ENCODE measurements at places on chromosomes 4 and X. TPM values are rescaled to one million over a fixed set of nuclear protein-coding genes. Genes with fewer than 3 reads are reported as not detected.

The RAB9B gene
- total RNA-seq, result 0.25 TPM

The LCORL gene
- 22.3 TPM for total RNA-seq

The ALAS2 gene
- 0.30 TPM for total RNA-seq

GRCh38 chr4:79958466-79959264 lies 114.4 kb downstream of the ANTXR2 start:
- no peak overlapping the region for H3K4me3 ChIP-seq
- H3K27me3 ChIP-seq, result peaks cover 9% of the 10 kb centered on the region
- no peak overlapping the region for H3K27ac ChIP-seq
- DNase-seq, result no peak
- H3K36me3 ChIP-seq, result no peaks in the 10 kb centered on the region
- peaks cover 13% of the 10 kb centered on the region for H3K4me1 ChIP-seq

- no peaks in the 10 kb centered on the region for H3K4me1 ChIP-seq
- H3K4me3 ChIP-seq, result no peak overlapping the region
- H3K27ac ChIP-seq, result no peak overlapping the region
- H3K27me3 ChIP-seq, result peaks cover 8% of the 10 kb centered on the region
- DNase-seq, result no peak
Measured at GRCh38 chr4:119647558-119647957, 19.0 kb upstream of the PDE5A start.

- H3K36me3 ChIP-seq, result no peaks in the 10 kb centered on the region
- DNase-seq, result no peak
Measured at GRCh38 chr4:119135721-119136121, at the start of gene MYOZ2. Gene MYOZ2 (plus strand): TSS chr4:119135832. CDS start chr4:119136526, 694 bp downstream.

DNA sequence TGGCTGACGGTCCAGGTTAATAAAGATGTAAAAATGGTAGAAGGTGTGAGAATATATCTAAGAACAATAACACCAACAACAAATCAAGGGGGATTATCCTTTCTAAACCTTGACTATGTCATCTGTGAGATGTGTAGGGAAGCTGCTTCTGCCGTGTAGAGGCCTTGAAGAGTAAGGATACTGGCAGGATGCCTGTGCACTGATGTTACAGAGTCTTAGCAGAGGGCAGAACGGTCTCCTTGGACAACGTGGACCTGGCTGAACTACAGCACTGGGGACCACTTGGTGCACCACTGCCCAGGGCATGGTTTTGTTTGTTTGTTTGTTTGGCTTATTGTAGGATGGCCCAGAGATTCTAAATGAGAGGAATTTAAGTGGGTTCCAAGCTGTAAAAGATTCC lies 33.5 kb downstream of the GPAT3 start:
- no peaks in the 10 kb centered on the region for H3K4me1 ChIP-seq
- no peaks in the 10 kb centered on the region for H3K36me3 ChIP-seq
- H3K27me3 ChIP-seq, result no peaks in the 10 kb centered on the region
- no peak overlapping the region for H3K4me3 ChIP-seq

- H3K4me3 ChIP-seq, result no peak overlapping the region
- no peak overlapping the region for H3K27ac ChIP-seq
- peaks cover 6% of the 10 kb centered on the region for H3K27me3 ChIP-seq
- peaks cover 8% of the 10 kb centered on the region for H3K4me1 ChIP-seq
Measured at GRCh38 chr4:108774809-108775530, 12.1 kb upstream of the ETNPPL start.

GRCh38 chr4:77734928-77735327 lies 84.2 kb downstream of the CNOT6L start:
- no peaks in the 10 kb centered on the region for H3K27me3 ChIP-seq
- DNase-seq, result no peak

DNA sequence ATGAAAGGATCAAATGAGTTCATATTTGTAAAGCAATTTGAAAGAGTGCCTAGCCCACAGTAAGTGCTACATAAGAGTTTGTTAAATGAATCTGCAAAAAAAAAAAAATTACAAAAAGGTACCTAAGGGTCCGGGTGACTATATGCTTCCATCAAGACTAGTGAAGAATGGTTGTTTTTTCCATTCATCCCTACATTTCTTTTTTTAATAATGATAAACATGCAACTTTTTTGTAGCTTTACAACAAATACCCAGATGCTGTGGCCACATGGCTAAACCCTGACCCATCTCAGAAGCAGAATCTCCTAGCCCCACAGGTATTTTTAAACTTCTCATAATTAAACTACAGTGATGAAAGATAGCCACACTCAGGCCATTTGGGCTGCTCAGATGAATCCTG lies 4.3 kb downstream of the SPP1 start:
- no peak overlapping the region for H3K4me3 ChIP-seq
- no peaks in the 10 kb centered on the region for H3K27me3 ChIP-seq
- H3K4me1 ChIP-seq, result peaks cover 20% of the 10 kb centered on the region

GRCh38 chr4:76651616-76652015 lies 216.6 kb downstream of the SHROOM3 start:
- no peak for DNase-seq
- no peak overlapping the region for H3K4me3 ChIP-seq
- peaks cover 3% of the 10 kb centered on the region for H3K27me3 ChIP-seq
- H3K36me3 ChIP-seq, result 0 out of 2 replicates have a peak, but pooled peaks cover 3% of the 10 kb centered on the region

GRCh38 chrX:106894392-106894909 lies 8.7 kb downstream of the RIPPLY1 start:
- H3K27ac ChIP-seq, result no peak overlapping the region
- no peaks in the 10 kb centered on the region for H3K27me3 ChIP-seq
- H3K4me1 ChIP-seq, result peaks cover 10% of the 10 kb centered on the region

DNA sequence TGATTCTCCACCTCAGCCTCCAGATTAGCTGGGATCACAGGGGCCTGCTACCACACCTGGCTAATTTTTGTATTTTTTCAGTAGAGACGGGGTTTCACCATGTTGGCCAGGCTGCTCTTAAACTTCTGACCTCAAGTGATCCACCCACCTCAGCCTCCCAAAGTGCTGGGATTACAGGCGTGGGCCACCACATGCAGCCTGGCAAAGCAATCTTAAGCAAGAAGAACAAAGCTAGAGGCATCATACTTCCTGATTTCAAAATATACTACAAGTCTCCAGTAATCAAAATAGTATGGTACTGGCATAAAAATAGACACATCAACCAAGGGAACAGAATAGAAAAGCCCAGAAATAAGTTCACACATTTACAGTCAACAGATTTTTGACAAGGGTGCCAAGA lies 12.8 kb upstream of the F8A1 start:
- H3K4me3 ChIP-seq, result no peak overlapping the region
- peaks cover 10% of the 10 kb centered on the region for H3K27me3 ChIP-seq
- no peak for DNase-seq
- no peaks in the 10 kb centered on the region for H3K36me3 ChIP-seq
- H3K27ac ChIP-seq, result no peak overlapping the region
- no peaks in the 10 kb centered on the region for H3K4me1 ChIP-seq

- H3K4me1 ChIP-seq, result peaks cover 15% of the 10 kb centered on the region
- H3K4me3 ChIP-seq, result peak overlapping the region; percentile 66
- H3K27me3 ChIP-seq, result peaks cover 42% of the 10 kb centered on the region
- no peak overlapping the region for H3K27ac ChIP-seq
- no peak for DNase-seq
- peaks cover 26% of the 10 kb centered on the region for H3K36me3 ChIP-seq
Measured at GRCh38 chr4:5706486-5707290, 1.7 kb downstream of the EVC2 start.

GRCh38 chr4:159562366-159562765 lies 459.5 kb downstream of the RAPGEF2 start:
- no peak overlapping the region for H3K27ac ChIP-seq
- H3K36me3 ChIP-seq, result peaks cover 4% of the 10 kb centered on the region
- peaks cover 12% of the 10 kb centered on the region for H3K4me1 ChIP-seq
- H3K27me3 ChIP-seq, result no peaks in the 10 kb centered on the region
- H3K4me3 ChIP-seq, result no peak overlapping the region

DNA sequence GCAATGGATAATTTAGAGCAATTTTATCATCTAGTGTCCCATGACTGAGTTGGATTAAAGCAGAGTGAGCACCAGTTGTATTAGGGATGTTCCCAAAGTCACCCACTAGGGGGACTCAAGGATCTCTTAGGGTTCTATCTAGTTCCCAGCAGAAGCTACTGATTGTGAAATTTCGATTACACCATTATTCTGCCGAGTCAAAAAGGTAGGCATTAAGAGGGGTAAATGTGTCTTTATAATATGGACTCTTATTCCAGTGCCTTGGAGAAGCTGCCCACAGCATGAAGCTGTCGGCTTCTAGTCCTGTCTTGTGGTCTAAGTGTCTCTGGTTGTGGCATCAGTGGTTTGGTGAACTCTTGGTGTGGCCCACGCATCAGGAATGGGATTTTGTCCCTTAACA lies 53.3 kb downstream of the RGS12 start:
- no peaks in the 10 kb centered on the region for H3K36me3 ChIP-seq
- H3K4me1 ChIP-seq, result peaks cover 32% of the 10 kb centered on the region
- peak overlapping the region; percentile 72 for H3K27ac ChIP-seq
- H3K4me3 ChIP-seq, result no peak overlapping the region
- DNase-seq, result no peak

DNA sequence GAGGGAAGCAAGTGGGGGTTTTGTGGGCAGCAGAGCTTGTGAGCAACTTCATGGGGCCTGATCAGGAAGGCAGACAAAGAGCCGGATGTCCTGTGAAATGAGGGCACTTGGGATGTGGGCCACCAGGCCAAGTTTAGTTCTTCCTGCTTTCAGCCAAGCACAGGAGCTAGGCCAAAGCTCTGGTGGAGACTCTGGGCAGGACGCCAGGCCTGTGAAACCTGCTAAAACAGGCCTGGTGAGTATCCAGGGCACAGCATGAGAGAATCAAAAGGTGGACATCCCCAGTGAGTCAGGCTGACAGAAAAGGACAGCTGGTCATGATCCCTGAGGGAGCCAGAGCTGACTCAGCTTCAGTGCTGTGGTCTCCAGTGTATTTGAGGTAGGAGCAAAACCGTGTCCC lies 95.7 kb downstream of the NPNT start:
- H3K27ac ChIP-seq, result no peak overlapping the region
- no peak for DNase-seq
- no peaks in the 10 kb centered on the region for H3K27me3 ChIP-seq
- peaks cover 9% of the 10 kb centered on the region for H3K4me1 ChIP-seq
- no peak overlapping the region for H3K4me3 ChIP-seq
- peaks cover 4% of the 10 kb centered on the region for H3K36me3 ChIP-seq

DNA sequence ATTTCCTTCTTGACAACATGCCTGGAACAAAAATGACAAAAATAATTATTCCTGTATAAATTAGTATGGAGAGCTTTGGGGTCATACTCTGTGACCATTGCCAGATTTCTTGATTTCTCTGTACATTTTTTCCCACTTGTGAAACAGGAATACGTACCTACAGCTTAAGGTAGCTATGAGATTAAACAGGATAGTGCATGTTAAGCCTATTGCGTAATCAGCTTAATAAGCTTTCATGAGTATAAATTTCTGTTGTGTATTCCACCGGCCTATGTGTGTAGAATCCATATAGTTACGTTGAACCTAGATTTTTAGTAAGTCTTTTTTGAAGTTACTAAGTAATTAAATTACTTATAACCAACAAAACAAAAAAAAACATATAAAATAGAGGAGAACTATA lies 334.9 kb downstream of the DCTD start:
- peaks cover 30% of the 10 kb centered on the region for H3K4me1 ChIP-seq
- H3K27ac ChIP-seq, result peak overlapping the region; percentile 31
- peaks cover 5% of the 10 kb centered on the region for H3K36me3 ChIP-seq
- H3K4me3 ChIP-seq, result no peak overlapping the region
- H3K27me3 ChIP-seq, result no peaks in the 10 kb centered on the region
- DNase-seq, result no peak

- no peak overlapping the region for H3K4me3 ChIP-seq
- H3K36me3 ChIP-seq, result no peaks in the 10 kb centered on the region
- no peak for DNase-seq
- no peak overlapping the region for H3K27ac ChIP-seq
- H3K4me1 ChIP-seq, result peaks cover 13% of the 10 kb centered on the region
Measured at GRCh38 chrX:124117325-124117724, 155.8 kb downstream of the STAG2 start.

- no peak for DNase-seq
- no peaks in the 10 kb centered on the region for H3K36me3 ChIP-seq
- no peaks in the 10 kb centered on the region for H3K4me1 ChIP-seq
- no peak overlapping the region for H3K27ac ChIP-seq
Measured at GRCh38 chr4:75469896-75470295, 44.3 kb downstream of the RCHY1 start.

DNA sequence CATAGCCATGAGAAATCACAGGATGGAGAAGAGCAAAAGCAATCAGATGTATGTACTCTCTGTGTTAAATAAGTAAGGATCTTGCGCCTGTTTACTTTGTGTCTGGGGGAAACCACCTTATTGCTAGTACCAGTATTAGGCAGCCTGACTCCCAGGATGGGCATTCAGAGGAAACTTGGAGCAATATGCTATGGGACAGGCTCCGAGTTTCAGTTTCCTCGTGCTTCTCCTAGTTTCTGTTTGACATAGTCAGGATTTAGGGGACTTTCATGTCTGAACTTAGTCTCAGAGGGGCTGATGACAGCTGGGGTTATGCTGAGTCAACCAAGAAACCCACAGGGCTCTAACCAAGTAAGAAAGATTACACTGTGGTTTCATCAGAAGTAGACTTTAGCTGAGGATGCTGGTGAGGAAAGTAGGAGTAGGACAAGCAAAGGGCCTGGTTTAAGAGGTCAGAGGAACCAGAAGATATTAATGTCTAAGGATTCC lies 13.5 kb downstream of the NSUN7 start:
- H3K27ac ChIP-seq, result no peak overlapping the region
- DNase-seq, result no peak

DNA sequence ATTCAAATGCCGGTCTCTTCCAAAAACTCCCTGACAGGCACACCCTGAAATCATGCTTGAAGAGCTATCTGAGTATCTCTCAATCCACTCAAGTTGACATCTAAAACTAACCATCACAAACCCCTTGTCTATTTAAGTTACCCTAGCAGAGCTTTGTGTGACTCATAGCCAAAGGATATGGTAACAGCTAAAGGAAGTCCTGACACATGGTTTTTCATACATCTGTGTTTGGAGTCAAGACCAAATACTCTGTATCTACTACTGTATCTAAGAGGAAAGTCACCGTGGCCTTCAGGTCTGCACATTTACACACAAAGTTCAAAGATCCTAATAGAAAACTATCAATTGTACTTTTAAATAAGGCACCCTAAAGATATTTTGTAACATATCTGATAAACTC lies 239.6 kb upstream of the VCX start:
- 0 out of 2 replicates have a peak, but pooled peaks cover 7% of the 10 kb centered on the region for H3K4me1 ChIP-seq
- no peak overlapping the region for H3K4me3 ChIP-seq
- peaks cover 32% of the 10 kb centered on the region for H3K36me3 ChIP-seq

DNA sequence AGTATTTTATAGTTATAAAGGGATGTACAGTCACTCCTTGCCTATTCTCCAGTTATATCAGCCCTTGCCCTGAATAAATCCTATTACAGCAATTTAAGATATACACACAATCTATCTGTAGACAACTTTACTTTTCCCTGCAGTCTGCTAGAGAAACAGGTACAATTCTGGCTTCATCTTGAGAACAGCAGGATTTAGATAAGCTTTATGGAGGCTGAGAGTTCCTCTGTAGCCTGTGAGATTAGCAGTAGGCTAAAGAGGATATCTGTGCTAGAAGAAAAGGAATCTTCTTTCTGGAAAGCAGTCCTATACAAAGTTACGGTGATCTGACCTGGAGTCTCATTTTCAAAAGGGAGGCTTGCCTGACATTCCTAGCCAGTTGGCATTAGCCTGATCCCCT lies 290.3 kb downstream of the GALNTL6 start:
- DNase-seq, result no peak
- no peaks in the 10 kb centered on the region for H3K4me1 ChIP-seq

DNA sequence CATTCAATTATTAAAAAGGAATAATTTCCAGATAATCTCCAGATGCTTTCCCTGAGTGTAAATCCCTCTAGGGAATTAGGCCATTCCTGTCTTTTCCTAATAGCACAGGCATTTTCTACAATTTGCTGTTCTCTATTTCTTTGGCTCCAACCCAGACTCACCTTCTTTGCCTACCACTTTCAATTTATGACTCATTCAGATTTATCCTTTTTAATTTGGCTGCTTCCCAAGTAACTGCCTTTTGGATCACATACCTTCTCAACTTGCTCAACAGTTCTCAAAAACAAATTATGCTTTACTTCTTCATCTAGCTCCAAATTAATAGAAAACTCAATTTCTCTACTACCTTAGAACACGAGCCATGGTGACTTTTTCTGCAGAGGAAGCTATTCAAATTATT lies 1166.3 kb upstream of the PCDH7 start:
- H3K27ac ChIP-seq, result no peak overlapping the region
- no peak overlapping the region for H3K4me3 ChIP-seq
- H3K27me3 ChIP-seq, result no peaks in the 10 kb centered on the region

All from WTC11 (cell line).